ENCODE measurements at places on chromosomes 12 and 14.

DNA sequence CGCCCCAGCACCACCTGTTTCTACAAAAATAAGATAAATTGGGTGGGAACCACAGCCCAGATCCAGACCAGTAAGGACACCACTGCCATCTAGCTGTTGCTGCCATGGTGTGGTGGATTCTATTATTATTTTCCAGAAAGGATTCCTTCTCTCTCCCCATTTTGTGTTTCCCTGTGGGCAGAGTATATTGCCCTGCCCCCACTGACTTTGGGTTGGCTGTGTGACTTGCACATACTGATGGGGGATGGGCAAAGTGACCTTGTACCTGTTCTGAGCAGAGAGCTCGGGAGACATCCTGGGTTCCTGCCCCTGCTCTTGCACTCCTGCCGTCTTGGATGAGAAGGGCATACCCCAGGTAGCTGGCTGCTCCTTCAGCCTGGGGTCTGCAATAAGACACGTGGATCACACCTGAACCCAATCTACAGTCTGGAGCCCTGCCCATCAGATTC lies 24.3 kb downstream of the MOAP1 start:
- no peak for DNase-seq

DNA sequence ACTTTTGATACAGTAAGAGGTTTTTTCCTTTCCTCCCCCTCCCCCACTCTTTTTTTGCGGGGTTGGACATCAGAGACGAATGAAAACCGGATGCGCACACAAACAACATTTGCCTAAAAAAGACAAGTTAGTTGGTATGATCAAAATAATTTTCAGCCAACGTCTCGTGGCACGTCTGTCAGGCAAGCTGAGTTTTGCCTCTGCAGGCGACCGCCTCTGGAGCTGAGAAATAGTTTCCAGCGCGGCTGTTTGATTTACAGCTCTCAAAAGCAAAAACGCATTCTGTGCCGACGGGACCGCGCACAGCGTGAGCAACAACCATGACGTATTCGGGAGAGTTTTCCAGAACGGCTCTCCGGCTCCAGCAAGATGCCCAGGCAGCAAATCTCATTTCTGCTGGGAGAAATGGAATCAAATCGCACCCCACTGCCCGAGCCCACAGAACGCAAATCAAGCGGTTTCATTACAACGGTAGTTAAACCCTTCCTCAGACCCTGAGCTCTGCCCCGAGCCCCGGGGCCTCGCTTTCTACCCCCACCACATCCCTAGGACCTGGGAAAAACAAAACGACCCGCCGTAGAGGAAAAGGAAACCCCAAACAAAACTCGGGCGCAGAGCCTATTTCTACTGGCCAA lies 14.2 kb upstream of the CALM1 start:
- no peak for DNase-seq

DNA sequence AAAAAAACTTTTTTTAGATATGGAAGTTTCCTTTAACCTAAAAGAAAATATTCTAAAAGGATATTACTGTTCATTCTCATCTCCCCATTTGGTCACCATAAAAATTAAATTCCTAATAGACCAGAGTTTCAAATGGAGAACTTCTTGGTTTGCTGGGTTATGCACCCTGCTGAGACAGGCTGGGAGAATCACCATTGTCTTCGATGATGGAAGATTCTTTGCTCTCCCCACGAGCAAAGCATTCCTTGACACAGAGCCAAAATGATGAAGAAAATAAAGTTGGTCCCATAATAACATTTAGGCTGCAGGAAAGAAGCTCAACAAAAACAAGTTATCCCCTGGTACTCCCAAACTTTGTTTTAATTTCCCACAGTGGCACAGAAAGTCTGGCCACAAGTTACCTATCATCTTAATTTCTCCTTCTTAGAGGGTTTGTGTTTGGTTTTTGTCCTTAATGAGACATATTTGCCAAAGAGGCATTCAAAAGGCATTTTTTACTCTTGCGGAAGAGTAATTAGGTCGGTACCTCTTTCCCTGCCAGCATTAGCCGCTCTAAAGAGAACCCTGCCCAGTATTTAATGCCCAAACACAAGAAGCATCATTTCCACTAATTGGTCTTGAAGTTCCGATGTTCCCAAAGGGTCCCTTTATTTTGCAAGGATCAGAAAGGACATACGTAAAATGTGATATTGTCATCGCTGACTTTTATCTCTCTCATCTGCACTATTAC lies 4.8 kb downstream of the DIO2 start:
- no peak for DNase-seq

- no peak for DNase-seq
These were observed 37.0 kb downstream of the BLTP3B start for GRCh38 chr12:100105661-100106060.

- no peak for DNase-seq
These were observed 20.1 kb upstream of the ANO2 start for GRCh38 chr12:5964913-5965900.

DNA sequence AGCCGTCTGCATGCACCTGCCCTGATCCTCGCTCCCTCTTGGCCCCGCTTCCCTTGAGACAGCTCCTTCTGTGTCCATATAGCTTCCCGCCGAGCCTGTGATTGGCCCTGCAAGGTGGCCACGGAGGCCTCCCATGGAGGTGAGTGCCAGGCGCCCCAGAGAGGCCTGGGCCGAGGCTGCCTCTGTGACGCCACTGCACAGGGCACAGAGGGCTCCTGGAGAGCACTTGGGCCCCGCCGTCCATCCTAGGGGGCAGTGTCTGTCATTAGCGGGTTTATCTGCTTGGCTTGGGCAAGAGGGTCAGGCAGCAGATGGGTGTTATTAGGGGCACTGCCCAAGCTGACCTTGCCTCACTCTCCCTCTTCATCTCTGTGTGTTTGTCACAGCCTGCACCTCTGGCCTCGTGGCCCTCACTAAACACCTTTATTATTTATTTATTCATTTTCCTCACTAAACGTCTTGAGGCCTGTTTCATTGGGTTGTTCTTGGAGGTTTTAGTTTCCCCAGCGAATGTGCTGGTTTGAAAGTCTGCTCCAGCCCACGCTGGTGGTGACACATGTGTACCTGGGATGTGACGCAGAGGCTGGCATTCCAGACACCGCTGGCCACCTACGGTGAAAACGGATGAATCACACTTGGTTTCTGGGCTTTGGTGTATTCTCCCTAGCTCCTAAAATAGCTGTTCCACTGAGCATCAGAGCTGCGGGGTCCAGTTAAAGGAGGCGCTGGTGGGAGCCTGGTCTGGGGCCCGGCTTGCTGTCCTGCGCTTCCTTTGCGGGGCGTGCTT lies 5.9 kb downstream of the ZFYVE21 start:
- DNase-seq, result no peak

- no peak for DNase-seq
These were observed 280.1 kb downstream of the VRK1 start for GRCh38 chr14:97077253-97077653.

GRCh38 chr12:3131129-3131528 lies 54.0 kb downstream of the TSPAN9 start:
- no peak for DNase-seq

GRCh38 chr14:103122947-103123633 lies at the start of gene TNFAIP2:
TSS of gene TNFAIP2 (plus strand) at chr14:103123461. CDS start at chr14:103126458, 2,997 bp downstream.
- DNase-seq, result no peak

DNA sequence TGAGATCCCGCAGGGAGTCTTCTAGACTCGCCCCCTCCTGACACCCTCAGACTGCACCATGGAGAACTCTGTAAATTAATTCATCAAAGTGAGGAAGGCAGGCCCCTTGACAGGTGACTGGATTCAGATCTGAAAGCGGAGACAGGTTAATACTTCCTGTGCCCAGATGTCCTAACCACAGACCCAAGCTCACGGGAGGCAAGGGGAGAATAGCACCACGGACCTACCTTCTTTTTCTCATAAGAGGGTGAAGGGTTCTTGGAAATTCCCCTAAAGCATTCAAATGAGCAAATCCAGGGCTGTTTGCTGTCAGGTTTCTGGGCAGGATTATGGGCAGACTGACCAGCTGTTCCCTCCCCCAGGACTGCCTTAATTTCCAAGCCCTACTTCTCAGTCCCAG lies 170.0 kb downstream of the ZFP36L1 start:
- DNase-seq, result no peak

- DNase-seq, result no peak
These were observed at the start of gene ABCC9 for GRCh38 chr12:21940549-21941505. TSS of gene ABCC9 (minus strand) at chr12:21941426. CDS start at chr12:21936674, 4,752 bp downstream.

- DNase-seq, result no peak
These were observed 308.2 kb upstream of the AMIGO2 start for GRCh38 chr12:47387994-47388393.

- DNase-seq, result no peak
These were observed 54.3 kb upstream of the RIN3 start for GRCh38 chr14:92459030-92459949.

GRCh38 chr12:45235087-45236025 lies 19.5 kb downstream of the ANO6 start:
- no peak for DNase-seq

DNA sequence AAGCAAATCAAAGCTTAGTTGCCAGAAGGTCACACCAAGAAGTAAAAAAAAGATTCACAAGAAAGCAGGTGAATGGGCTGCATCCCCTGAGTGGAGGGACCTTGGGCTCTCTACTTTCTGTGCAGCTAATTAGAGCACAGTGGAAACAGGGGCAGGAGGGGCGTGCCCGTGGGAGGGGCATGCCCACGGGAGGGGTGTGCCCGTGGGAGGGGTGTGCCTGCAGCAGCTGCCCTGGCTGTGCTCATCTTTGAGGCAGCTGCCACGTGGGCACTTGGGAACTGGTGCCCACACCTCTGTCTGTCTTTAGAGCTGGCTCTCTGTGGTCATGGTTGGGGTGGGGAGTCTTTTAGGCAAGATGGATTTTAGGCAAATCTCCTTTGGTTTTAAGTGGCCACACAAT lies 60.0 kb downstream of the EML1 start:
- DNase-seq, result no peak

DNA sequence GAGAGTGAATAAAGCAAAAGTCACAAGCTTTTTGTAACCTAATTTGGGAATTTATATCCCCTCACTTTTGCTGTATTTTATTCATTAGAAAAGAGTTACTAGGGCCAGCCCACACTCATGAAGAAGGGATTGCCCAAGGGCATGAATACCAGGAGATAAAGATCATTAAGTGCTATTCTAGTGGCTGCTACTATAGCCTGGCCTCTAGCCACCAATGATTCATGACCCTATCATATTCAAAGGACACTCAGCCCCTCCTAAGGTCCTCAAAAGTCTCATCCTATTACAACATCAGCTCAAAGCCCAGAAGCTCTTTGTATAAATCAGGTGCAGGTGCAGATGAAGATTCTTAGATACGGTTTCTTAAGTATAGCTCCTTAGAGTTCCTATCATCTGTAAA lies 518.1 kb downstream of the TRHDE start:
- DNase-seq, result no peak

DNA sequence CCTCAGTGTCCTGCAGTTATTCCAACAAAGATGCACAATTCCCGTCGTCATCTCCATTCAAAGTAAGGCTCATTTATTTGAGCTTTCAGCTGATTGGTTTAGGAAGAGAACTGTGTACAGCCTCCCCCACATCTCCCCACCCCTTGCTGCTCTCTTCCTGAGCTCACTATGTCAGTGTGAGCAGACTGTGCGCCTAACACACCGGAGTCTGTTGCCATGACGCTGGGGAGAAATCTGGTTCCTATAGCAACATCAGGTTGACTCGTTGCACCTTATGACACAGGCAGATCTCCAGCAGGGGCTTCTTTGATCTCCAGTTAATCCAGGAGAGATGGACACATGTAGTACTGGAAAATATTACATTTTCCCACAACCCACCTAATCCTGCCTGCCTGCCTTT lies 319.4 kb downstream of the CACNA1C start:
- no peak for DNase-seq

GRCh38 chr12:131803961-131804521 lies 24.2 kb upstream of the MMP17 start:
- no peak for DNase-seq

All from HS-27A (cell line).